ENCODE measurements at places on chromosomes 11 and 22. TPM values are rescaled to one million over a fixed set of nuclear protein-coding genes. Genes with fewer than 3 reads are reported as not detected.

CCDC188 gene
- total RNA-seq, result not detected

BIRC3 gene
- 85.6 TPM for total RNA-seq

KLHDC7B gene
- 3.0 TPM for total RNA-seq

- H3K4me3 ChIP-seq, result peak overlapping the region; percentile 50
- peak; percentile 73 for DNase-seq
- peaks cover 28% of the 10 kb centered on the region for H3K36me3 ChIP-seq
- no peaks in the 10 kb centered on the region for H3K27me3 ChIP-seq
Measured at GRCh38 chr11:67613960-67614715, 7.4 kb downstream of the NDUFV1 start.

DNA sequence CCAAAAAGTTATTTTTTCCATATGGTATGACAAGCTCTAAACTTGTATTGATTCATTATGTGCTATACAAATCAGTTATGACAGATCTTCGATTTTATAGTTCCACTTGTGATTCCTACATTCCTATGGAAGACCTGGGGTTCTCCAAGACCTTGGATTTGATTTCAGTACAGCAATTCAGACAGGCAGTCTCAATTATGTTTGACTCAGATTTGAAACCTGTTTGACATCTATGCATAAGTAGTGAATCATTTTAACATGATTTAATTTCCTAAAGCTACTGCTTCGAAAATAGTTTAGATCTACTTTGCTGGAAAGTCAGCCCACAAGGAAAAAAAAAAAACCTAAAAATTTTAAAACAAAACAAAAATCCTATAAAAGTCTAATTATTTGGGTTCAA lies 820.4 kb downstream of the LUZP2 start:
- no peaks in the 10 kb centered on the region for H3K36me3 ChIP-seq
- H3K4me3 ChIP-seq, result no peak overlapping the region
- H3K27ac ChIP-seq, result no peak overlapping the region
- no peak for DNase-seq
- no peaks in the 10 kb centered on the region for H3K27me3 ChIP-seq
- H3K4me1 ChIP-seq, result no peaks in the 10 kb centered on the region

- DNase-seq, result peak; percentile 4
- no peak overlapping the region for H3K4me3 ChIP-seq
- H3K36me3 ChIP-seq, result no peaks in the 10 kb centered on the region
Measured at GRCh38 chr11:18203723-18204122, 31.1 kb downstream of the MRGPRX4 start.

GRCh38 chr22:36204632-36205015 lies 3.0 kb upstream of the APOL4 start:
- no peak overlapping the region for H3K27ac ChIP-seq
- H3K4me1 ChIP-seq, result peaks cover 42% of the 10 kb centered on the region
- H3K36me3 ChIP-seq, result peaks cover 11% of the 10 kb centered on the region
